ENCODE measurements at places on chromosomes 2 and 18. TPM values are rescaled to one million over a fixed set of nuclear protein-coding genes. Genes with fewer than 3 reads are reported as not detected.

Gene AQP12B
- total RNA-seq = not detected

Gene PAX3
- total RNA-seq = not detected

Gene LTBP1
- total RNA-seq = 0.05 TPM

Gene TMEM247
- total RNA-seq = not detected

Gene MEP1B
- 0.10 TPM for total RNA-seq

Gene CD8B
- total RNA-seq = 2.8 TPM

Gene PNPT1
- total RNA-seq = 47.7 TPM

Gene SERPINB2
- not detected for total RNA-seq

Gene GULP1
- not detected for total RNA-seq

Gene RFTN2
- not detected for total RNA-seq

Gene CTAGE1
- not detected for total RNA-seq
